ENCODE measurements at places on chromosomes 1 and 21.

DNA sequence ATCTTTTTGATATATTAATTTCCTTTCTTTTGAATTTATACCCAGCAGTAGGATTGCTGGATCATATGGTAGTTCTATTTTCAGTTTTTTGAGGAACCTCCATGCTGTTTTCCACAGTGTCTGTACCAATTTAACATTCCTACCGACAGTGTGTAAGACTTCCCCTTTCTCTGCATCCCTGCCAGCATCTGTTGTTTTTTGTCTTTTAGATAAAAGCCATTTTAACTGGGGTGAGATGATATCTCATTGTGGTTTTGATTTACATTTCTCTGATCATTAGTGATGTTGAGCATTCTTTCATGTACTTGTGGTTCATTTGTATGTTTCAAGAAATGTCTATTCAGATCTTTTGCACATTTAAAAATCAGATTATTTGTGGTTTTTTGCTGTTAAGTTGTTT, 62.4 kb upstream of the STUM start:
- DNase-seq = no peak

DNA sequence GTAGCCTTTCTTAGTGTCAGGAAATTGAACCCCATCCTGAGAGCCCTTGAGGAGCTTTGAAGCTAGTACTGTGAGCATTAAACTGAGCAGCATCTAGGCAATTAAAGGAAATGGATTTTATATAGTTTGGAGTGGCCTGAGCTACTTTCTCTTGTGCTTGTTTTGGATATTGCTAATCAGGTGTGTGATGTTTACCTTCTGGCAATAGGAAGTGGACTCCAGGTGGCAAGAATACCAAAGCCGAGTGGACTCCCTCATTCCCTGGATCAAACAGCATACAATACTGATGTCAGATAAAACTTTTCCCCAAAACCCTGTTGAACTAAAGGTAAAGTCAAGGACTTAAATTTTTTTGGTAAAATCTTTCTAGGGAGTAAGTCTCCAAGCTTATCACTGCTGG, 79.4 kb downstream of the MACF1 start:
- no peak for DNase-seq

GRCh38 chr1:4305526-4306301, 348.7 kb upstream of the AJAP1 start:
- no peak for DNase-seq

DNA sequence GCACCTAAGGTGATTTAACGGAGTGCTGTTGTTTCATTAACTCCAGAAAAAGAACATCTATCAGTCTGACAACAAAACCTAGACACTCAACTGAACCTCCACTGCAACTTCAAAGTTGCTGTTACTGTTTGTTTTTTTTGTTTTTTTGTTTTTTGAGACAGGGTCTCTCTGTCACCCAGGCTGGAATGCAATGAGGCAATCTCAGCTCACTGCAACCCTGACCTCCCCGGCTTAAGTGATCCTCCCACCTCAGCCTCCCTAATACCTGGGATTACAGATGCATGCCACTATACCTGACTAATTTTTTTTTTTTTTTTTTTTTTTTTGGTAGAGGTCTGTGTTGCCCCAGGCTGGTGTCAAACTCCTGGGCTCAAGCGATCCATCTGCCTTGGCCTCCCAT, 66.7 kb upstream of the SDC3 start:
- no peak for DNase-seq

- DNase-seq = peak; percentile 50
Measured at GRCh38 chr1:111219557-111220286, 7.8 kb upstream of the CHI3L2 start.

DNA sequence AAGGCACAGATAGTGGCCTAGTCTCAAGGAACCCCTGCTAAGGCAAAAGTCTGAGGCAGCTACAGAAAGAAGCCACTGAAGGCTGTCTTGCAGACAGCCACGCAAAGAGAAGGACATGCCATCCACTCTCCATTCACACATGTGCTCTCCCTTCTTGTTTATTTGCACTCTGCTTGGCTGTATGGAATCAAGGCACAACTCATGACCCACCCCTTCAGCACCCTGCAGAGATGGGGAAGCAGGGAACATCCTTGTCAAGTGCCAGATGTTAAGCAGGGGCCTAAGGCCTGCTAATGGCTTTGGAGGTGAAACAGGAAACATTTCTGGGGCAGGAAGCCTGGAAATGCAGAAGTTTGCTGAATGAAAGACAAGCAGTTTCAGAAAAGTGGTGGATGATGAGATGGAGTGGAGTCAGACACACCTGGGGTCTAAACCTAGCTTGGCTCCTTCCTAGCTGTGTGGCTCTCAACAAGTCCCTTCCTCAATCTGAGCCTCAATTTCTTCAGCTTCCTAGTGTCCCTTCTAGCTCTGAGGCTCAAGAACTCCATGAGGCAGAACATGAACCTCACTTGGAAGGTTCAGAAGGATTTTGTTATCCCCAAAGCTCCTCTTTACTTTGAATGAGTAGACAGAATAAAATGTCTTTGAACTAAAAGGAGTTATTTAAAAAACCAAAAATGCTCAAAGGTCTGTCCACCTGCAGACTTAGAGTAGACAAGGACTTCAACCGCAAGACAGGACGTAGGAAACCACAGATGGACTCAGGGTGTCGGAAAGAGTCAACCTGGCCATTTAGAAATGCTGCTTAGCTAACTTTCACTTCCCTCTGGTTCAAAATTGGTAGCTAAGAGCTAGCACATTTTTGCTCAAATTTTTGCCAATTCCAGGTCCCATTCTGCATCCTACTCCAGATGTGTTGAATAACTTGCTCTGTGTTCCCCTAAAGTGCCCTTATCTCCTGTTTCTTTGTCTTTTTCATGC, 283.1 kb downstream of the PLPP3 start:
- no peak for DNase-seq

- peak; percentile 14 for DNase-seq
Measured at GRCh38 chr1:214332946-214333798, 52.2 kb downstream of the SMYD2 start.

- DNase-seq = no peak
Measured at GRCh38 chr1:42280821-42281220, 54.2 kb downstream of the FOXJ3 start.

DNA sequence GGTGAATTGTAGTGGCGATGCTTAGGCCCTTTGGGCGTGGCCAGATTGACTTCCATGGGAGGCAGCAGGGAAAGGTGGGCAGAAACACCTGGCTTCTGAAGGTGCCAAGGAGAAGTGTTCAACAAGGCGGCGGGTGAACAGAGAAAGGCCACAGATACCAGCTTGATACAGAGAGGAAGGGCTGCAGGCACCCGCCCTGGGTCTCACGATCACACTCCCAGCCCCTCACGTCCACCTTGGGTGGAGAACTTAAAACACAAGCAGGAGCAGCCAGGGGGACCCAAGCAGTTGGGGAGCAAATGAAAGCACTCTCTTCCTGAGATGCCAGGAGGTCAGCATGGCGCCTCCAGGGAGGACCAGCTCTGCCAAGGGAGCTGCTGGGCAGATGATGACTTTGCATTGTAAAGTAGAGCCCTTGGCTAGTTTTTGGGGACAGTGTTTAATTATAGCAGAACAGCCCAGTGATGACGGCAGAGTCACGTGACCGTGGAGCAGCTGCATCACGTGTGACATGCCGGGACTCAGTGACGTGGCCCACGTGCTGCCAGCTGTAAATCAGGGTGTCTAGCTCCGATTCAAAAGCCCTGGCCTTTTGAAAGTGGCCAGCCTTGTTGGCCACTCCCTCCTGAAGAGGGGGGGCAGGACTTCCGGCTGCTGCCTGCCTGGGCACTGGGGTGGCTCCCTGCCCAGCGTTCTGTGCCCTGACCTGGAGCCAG, 19.0 kb downstream of the SLC37A1 start:
- no peak for DNase-seq

- no peak for DNase-seq
Measured at GRCh38 chr21:37219761-37220432, 47.2 kb downstream of the VPS26C start.

- no peak for DNase-seq
Measured at GRCh38 chr1:119779869-119780356, 11.2 kb upstream of the HMGCS2 start.

DNA sequence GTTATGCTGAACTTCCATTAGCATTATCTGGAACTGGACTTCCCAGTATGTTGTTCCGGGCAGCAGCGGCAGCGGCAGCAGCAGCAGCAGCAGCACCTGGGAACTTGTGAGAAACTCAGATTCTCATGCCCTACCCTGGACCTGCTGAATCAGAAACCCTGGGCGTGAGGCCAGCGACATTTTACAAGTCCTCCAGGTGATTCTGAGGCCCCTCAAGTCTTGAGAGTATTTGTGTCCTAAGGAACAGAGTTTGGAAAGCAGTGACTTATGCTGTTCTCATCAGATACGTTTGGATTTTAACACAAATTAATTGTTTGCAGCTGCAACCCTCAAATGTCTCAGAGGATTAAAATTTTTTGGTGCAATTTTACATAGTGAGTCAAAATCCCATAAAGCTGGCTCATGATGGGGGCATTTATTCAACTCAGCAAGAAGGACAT, 157.2 kb upstream of the KAZN start:
- DNase-seq = no peak

DNA sequence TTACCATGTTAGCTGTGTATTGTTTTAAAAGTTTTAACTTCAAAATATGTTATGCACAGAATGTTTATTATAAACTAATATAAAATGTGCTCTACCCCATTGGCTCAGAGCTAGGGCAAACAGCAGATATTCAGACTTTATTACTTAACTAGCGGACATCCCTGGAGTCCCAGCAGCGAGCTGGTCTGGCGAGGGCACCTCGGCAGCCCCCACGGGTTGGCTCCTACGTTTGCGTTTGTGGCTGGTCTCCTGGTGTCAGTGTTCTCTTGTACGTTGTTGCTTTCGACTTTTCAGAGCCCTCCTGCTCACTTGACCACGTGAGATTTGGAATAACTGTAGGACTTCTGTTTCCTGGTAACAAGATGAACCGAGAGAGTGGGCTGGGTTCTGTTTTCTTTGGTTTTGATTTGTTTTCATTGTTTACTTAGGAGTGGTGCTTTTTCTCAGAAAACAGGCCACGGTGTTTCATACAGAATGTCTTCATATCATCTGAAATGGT, 44.5 kb downstream of the CBS start:
- no peak for DNase-seq

DNA sequence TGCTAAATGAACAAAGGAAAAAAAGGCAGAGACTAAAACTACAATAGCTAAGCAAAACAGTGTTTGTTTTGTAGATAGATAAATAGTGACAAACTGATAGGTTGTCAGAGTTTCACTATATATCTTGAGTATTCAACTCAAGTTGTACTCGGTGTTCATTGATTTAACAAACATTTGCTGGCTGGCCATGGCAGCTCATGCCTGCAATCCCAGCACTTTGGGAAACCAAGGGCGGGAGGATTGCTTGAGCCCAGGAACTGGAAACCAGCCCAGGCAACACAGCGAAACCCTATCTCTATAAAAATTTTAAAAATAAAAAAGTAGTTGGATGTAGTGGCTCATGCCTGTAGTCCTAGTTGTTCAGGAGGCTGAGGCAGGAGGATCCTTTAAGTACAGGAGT, 17.3 kb downstream of the C1orf185 start:
- no peak for DNase-seq

- DNase-seq = no peak
Measured at GRCh38 chr1:1196431-1197187, 9.8 kb downstream of the TNFRSF18 start.

DNA sequence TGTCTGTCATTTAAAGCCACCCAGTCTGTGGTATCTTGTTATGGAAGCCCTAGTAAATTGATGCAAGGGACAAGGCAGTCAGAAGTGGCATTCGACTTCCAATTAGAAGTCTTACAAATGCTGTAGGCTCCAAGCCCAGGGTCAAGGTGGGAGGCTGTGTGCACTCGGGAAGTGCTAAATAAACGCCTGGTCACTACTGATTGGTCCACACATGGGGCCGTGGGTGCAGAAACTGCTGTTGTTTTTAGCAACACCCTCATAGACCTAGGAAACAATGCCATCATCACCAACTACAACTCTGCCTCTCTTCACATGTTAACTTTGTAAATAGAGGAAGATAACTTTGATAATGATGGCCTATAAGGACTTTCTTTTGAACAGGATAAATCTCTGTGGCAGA, 20.2 kb upstream of the ZBTB21 start:
- no peak for DNase-seq

GRCh38 chr1:9257851-9258250, 23.3 kb downstream of the H6PD start:
- DNase-seq = no peak

GRCh38 chr1:29800522-29800956, 564.2 kb downstream of the PTPRU start:
- no peak for DNase-seq

GRCh38 chr1:186948535-186948934, 119.8 kb downstream of the PLA2G4A start:
- DNase-seq = no peak

DNA sequence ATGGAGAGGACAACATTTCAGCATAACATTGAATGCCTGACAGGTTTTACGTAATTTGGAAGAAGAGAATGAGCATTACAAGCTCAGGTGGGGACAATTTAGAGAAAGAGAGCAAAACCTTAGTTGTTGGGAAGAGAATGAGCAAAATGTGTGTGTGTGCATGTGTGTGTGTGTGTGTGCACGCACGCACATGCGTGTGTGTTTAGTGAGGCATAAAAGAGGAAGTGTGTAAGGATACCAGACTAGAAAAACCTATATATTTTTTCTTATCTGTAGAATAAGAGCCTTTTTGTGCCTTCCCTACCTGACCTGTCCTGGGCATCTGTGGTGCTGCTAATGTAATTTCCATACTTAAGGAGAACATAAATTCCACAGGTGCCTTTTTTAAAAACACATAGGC, 99.0 kb upstream of the PLXNA2 start:
- no peak for DNase-seq

GRCh38 chr1:179298952-179299351, 5.4 kb downstream of the SOAT1 start:
- DNase-seq = no peak

DNA sequence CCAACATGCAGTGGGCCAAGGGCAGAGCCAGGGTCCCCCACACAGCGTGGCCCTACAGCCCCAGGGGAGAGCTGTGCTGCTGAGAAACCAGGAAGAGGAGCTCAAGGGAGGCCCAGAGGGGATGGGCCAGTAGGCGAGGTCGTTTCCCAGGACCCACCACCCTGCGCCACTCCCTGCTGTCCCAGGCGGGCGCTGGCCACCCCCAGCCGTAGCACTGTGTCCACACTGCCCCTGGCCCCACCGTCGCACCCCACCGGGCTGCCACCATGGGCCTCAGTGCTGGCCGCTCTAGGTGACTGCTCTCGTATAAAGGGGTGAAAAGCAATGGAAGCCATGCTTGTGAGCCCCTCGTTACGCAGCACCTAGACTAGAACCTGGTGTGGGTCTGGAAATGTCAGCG, 22.4 kb downstream of the NADK start:
- DNase-seq = no peak

DNA sequence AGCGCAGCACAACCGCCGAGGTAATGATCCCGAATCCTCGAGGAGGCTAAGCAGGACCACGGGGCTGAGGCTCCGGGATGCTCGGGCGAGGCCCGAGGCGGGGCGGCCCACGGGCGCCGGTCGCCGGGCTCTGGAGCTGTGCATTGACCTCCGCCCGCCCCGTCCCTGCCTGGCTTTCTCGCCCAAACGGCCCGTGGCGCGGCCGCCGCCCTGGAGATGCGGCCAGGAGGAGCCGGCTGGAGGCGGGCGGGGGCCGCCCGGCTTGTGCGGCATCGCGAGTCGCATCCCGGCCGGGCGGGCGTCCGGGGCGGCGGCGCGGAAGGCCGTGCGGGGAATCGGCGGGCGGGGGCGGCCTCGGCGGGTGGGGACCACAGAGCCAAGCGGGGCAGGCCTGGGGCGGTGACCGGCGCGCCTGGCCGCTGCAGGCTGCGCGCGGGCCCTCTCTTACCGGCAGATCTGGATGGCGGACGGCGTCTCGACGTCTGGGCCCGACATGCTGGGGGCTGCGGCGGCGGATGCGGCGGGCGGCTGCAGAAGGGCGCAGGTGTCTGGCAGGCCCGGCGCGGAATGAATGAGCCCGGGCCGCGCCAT, 663 bp downstream of the ACOT7 start:
- DNase-seq = no peak

All from stimulated activated naive CD4-positive, alpha-beta T cell treated with Interleukin-2 at 50 U/mL for 16 hours (primary cell).